Activated naive CD4-positive, alpha-beta T cell treated with anti-CD3 and anti-CD28 coated beads, Interleukin-2, amount 50 U/mL, for 72 hours (primary cell): ENCODE measurements at places on chromosomes 11 and 22.
A peak's percentile ranks its signal among the peaks of the same experiment; 100 is the strongest.

- no peak for DNase-seq
These were observed 346.6 kb downstream of the TTC28 start for GRCh38 chr22:28333088-28333487.

- DNase-seq: no peak
These were observed 4.8 kb downstream of the PHLDA2 start for GRCh38 chr11:2924381-2924780.

- peak; percentile 52 for DNase-seq
These were observed 7.0 kb downstream of the RHBDD3 start for GRCh38 chr22:29260601-29261315.

GRCh38 chr22:49550766-49551362, 276.8 kb downstream of the BRD1 start:
- peak; percentile 13 for DNase-seq

GRCh38 chr11:132888226-132888625, 644.1 kb downstream of the OPCML start:
- no peak for DNase-seq

GRCh38 chr11:45449036-45449601, 163.0 kb upstream of the SYT13 start:
- DNase-seq: no peak

DNA sequence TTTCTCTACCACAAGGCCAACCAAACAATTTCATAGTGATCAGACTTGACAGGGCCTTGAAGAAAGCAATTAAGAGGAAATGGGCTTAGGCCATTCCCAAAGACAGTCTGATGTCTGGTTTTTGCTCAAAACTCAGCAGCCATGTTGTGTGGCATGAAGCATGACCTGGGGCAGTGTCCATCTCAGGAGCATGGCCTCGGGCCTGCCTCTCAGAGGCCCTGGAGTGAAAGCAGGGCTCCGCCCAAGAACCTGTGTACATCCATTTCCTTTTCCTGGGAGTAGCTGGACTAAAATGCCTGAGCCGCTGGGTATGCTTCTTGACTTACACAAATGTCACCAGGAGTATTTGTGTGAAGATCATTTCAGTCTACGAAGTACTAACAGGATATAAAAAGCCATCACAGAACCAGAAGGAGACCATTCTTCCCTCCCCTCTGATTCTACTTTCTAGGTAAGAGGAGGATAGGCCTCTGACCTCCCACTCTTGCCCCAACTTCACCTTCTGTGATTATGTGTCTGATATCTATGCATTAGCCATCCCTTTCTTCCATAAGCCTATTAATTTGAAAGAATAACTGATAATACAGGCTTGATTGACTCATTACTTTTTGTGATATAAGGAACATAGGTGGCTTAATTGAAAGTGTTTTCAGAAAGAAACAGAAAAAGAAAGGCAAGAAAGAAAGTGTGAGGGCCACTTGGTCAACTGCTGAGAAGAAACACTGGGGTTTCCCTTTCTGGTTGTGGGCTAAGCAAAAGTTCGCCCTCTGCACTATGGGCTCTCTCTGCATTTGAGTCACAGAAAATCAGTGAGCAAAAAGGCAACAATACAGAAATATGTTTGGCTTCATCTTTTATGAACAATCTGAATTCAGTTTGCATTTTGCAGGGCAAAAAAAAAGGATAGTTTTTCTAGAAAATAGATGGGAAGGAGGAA, 188.6 kb upstream of the MTMR2 start:
- peak; percentile 20 for DNase-seq

- no peak for DNase-seq
These were observed 12.3 kb upstream of the ARL14EP start for GRCh38 chr11:30310623-30311022.

DNA sequence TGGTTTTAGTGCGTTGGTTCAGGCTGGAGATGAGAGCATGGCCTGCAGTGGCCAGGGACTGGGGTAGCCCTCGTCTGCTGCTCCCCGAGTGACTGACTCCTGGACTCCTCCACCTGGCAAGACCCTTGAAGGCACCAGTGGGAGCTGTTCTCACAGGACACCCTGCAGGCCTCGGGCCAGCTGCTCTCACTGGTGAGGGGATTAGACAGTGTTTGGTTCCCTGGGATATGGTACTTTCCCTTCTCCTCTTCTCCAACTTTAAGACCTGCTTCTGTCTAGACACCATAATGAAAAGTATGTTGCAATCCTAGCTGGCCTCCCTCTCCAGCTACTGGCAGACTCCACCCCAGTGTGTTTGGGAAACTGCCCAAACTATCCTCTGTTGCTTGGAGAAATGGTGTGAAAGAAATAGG, 168.8 kb upstream of the CADM1 start:
- DNase-seq: no peak

DNA sequence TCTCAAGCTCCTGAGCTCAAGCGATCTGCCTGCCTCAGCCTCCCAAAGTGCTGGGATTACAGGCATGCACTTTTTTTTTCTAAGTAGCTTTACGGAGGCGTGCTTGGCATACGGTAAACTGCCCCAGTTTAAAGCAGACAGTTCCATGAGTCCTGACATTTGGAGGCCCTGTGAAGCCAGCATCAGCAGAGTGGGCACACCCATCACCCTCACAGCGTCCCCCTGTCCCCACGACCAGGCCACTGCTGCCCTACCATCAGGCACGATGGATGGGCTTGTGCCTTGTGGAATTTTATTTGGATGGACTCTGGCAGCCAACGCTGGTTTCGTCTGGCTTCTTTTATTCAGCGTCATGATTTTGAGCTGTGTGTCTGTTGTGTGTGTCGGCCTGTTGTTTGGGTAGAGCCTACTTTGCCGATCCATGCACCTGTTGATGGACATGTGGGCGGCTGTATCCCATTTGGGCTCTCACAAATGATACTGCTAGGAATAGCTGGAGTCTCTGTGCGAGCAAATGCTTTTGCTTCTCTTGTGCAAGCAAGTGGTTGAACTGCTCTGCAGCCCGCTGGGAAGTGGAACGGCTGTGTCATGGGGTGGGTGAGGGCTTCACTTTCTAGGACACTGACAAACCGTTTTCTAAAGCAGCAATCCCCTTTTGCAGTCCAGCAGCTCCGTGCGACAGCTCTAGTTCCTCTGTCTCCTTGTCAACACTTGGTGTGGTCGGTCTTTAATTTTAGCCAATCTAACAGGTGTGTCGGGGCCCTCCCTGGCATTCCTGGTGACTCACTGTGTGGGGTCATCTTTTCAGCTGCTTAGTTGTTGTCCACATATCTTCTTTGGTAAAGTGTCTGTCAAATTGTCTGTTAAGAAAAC, 23.8 kb downstream of the KCNQ1 start:
- peak; percentile 44 for DNase-seq

GRCh38 chr11:27718863-27719545, 18.7 kb upstream of the BDNF start:
- no peak for DNase-seq

DNA sequence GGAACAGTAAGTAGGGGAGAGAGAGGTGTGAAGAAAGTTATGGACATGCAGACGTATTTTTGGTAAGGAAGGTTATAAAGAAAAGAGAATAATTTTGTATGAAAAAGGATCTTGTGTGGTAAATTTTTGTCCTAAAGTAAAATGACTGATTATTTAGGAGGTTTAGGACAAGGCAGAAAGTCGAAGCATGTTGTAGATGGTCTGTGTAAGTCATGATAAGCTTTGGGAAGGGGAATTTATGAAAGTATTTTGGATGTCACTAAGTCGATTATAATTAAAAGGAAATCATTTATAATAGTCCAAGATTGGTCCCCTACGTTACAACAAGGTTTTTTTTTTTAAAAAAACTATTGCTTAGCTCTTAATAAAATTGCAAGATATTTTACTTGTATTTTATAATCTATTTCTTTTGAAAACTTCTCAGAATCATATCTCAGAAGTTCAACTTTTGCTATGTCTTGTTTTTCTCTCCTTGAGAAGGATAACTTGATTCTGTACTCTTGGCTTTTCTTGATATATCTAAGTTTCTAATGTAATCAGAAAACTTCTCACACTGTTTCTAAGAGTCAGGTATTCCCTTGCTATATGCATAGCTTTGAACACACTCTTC, 10.9 kb upstream of the CABP2 start:
- no peak for DNase-seq

DNA sequence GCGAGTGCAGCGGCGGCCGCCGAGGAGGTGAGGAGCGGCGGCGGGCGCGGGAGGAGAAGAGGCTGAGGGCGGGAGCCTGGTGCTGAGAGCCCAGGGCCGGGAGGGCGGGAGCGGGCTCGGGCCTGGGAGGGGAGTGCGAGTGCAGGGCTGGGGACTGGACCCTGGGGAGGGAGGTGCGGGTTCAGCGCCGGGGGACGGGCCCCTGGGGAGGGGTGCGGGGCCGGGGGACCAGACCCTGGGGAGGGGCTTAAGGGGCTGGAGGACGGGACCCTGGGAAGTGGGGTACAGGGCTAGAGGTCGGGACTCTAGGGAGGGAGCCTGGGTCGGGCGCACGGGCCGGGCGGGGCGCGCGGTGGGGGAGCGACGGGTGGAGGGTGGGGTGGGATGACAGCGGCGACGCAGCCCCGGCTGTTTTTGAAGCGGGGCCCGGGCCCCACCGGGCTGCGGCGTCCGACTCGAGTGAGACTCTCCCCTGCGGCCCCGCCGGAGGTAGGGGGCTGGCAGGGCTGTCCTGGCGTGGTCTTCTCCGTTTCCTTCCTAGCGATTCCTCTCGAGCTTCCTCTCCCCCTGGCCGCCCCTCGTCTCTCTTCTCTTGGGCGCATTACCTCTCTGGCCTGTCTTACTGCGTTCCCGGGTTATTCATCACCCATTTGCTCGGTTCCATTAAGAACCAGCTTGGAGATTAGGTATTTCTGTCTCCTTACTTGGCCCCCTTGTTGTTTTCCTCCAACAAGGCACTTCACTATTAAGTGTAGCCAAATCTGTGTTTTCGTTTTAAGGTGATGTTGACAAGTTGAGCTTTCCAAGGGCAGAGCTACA, 754 bp downstream of the NUP50 start:
- DNase-seq: no peak

DNA sequence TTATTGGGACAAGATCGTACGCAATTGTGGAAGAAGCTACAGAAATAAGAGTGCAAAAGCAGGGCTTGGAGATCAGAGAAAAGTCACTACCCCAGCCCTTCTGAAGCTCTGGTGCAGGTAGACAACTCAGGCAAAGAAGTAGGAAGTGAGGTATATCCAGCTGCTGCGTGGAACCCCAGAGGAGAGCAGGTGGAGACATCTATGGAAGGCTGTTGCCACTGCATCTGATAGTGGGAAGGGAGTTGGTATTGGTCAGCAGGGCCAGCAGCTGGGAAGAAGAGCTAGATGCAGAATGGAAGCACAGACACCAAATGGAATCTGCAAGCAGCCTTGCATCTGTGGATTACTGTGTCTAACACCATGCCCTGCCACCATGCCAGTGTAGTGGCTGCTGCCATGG, 165.1 kb downstream of the WNT11 start:
- no peak for DNase-seq

GRCh38 chr22:19930551-19931486, 10.8 kb upstream of the COMT start:
- DNase-seq: no peak

DNA sequence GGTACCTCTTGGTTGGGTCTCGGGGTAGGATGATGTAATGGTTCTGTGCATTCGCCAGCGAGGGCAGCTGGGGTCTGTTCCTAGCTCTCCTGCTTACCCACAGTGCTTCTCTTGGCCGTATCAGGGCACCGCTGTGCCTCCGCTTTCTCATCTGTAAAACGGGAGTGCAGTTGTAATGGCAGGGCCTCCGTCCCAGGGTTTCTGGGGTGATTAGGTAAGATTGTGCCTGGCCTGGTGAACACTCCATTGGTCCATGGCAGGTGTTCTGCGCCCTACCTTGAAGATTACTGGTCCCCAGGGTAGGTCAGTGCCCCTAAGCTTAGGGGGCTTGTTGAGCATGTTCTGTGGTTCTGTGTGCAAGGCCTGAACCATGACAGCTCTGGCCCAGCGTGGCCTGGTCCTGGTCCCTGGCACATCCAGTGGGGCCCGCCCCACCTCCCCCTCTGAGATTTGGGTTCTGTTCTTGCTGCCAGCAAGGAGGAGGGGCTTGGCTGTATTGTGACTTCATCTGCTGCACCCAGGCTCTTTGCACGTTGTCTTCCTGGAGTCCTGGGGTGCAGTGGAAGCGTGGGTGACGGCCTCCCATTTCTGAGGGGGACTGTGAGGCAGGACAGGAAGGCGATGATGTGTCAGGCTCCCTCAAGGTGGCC, 4.9 kb downstream of the MYRF start:
- no peak for DNase-seq

DNA sequence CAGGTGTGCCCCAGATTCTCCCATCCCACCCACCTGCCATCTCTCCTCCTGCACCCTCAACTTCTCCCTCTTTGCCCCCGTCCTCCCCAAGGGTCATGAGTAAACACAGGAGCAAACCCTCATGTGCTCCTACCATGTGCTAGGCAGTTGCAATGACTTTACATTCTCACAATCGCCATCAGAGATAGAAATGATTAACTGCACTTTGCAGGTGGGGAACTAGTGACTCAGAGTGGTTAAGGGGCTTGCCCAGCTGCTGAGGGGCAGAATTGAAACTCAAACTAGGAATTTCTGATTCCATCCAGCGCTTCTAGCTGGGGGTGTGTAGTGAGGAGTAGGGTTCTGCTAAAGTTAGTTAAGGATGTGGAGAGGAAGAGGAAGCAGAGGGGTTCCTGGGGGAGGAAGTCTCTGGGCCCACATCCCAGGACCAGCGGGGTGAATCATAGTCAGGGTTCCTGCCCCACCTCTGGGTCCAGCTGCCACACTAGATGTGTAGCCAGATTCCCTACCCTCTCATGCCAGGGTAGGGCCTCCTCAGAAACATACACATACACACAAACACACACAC, 16.0 kb upstream of the PRG2 start:
- peak; percentile 31 for DNase-seq

- peak; percentile 23 for DNase-seq
These were observed 816 bp upstream of the PLEKHA7 start for GRCh38 chr11:17014833-17015626.

DNA sequence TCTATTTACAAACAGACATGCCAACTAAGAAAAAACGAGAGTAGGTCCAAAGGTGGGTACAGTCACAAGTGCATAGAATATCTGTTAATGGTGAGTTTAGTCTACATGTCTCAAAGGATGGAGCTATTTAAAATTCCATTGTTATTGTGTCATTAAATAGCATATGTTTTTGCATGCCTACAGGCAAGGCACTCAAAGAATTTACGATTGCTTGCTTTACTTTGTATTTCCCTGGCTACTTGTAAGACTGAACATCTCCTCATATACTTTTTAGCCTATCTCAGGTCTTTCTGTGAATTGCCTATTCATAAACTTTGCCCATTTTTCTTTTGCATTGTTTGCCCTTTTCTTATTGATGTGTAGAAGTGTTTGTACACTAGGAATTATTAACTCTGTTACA, 39.7 kb downstream of the DEUP1 start:
- DNase-seq: no peak

- DNase-seq: no peak
These were observed 80.6 kb upstream of the CLDN5 start for GRCh38 chr22:19604711-19605268.

- no peak for DNase-seq
These were observed 666.6 kb downstream of the LUZP2 start for GRCh38 chr11:25163421-25163820.
